Stomach (tissue), 19 donors: ENCODE measurements at places on chromosomes 7 and 10.

DNA sequence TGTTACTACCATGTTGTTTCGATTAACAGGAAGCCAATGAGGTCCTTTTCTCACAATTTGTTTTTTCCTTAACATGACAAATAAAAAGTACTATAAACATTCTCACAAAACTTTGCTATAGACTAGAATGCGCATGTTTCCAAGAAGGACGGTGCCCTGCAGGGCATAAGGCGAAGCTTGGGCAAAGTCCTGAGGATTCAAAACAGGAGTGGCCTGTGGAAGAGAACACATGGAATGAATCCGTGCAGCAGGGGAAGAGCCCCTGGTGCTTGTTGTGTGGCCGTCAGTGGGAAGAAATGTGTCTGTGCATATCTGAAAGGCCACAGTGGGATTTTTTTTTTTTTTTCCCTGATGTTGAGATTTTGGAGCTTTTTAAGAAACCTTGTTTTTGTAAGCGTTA, 67.6 kb downstream of the ITGA8 start:
- no peak overlapping the region for H3K27ac ChIP-seq
- H3K4me1 ChIP-seq: no peaks in the 10 kb centered on the region
- H3K27me3 ChIP-seq: no peaks in the 10 kb centered on the region
- no peak for DNase-seq

- no peaks in the 10 kb centered on the region for H3K27me3 ChIP-seq
- H3K4me3 ChIP-seq: no peak overlapping the region
- no peak overlapping the region for H3K27ac ChIP-seq
- H3K36me3 ChIP-seq: no peaks in the 10 kb centered on the region
These were observed 200.0 kb upstream of the BMPER start for GRCh38 chr7:33705333-33705833.

DNA sequence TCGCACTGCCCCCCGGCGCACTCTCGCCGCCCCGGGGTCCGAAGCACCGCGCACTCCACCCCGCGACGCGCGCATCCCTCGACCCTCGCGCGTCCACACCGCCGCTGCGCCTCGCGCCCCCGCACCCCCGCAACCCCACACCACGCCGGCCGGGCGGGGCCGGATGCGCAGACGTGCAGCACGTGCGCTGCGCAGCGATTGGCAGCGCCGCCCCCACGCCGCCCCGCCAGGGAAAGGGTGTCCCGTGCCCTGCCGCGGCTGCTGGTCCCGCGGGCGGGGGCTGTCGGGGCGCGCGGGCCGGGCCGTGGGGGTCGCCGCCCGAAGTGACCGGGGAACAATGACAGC, 53.7 kb upstream of the KDM7A start:
- H3K27me3 ChIP-seq: no peaks in the 10 kb centered on the region
- no peaks in the 10 kb centered on the region for H3K36me3 ChIP-seq
- H3K4me1 ChIP-seq: peaks cover 45% of the 10 kb centered on the region
- peak overlapping the region; percentile 53 for H3K4me3 ChIP-seq
- DNase-seq: peak; percentile 85

DNA sequence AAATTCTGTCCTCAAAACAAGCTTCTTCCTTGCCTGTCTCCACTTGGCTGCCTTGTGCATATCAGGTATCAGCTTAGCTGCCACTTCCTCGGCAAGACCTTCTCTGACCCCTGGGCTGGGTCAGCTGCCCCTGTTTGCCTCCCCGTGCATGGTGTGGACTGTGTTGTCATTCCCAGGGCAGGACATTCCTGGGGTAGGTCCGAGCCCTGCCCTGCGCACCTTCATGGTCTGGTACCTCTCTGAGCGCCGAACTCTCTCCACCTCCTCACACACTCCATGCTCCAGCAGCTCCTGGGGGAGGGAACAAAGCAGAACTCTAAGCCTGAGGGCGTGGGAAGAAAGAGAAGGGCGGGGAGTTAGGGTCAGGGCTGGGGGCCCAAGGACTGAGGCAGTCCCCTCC, 3.8 kb downstream of the POLM start:
- H3K27me3 ChIP-seq: no peaks in the 10 kb centered on the region
- H3K27ac ChIP-seq: no peak overlapping the region
- peaks cover 54% of the 10 kb centered on the region for H3K4me1 ChIP-seq
- no peak overlapping the region for H3K4me3 ChIP-seq
- no peak for DNase-seq

- H3K27me3 ChIP-seq: no peaks in the 10 kb centered on the region
- no peak overlapping the region for H3K27ac ChIP-seq
- DNase-seq: no peak
- H3K36me3 ChIP-seq: no peaks in the 10 kb centered on the region
These were observed 133.7 kb upstream of the CAV2 start for GRCh38 chr7:116365797-116366196.

- no peaks in the 10 kb centered on the region for H3K36me3 ChIP-seq
- H3K4me3 ChIP-seq: no peak overlapping the region
- peak overlapping the region; percentile 41 for H3K27ac ChIP-seq
These were observed 207.1 kb upstream of the NFE2L3 start for GRCh38 chr7:25944777-25945515.

DNA sequence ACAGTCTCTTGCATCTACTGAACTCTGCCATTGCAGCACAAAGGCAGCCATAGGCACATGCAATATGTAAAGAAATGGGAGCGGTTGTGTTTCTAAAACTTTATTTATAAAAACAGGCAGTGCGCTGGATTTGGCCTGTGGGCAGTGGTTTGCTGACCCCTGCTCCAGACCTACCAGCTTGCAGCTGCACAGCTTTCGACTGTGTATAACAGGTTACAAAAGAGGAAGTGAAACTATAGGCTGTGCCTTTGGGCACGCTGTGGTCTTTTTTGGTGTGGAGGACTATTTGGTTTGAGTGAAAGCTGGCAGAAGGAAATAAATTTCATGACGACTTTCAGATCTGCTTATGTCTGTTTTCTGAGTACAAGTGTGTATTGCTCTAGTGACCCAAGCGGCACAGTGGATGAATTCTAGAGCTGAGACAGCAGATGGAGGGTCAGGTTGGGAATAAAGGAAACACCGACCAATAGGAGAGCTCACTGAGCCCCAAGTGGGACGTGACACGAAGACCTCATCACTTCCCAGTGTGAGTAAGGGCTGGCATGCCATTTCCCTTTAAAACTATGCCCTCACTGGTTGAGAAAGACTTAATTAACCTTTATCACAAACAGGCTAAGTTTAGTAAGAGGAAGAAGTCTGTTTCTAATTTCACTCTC, 152.7 kb downstream of the ANK3 start:
- DNase-seq: peak; percentile 34
- H3K27me3 ChIP-seq: no peaks in the 10 kb centered on the region
- no peak overlapping the region for H3K4me3 ChIP-seq
- H3K36me3 ChIP-seq: no peaks in the 10 kb centered on the region

DNA sequence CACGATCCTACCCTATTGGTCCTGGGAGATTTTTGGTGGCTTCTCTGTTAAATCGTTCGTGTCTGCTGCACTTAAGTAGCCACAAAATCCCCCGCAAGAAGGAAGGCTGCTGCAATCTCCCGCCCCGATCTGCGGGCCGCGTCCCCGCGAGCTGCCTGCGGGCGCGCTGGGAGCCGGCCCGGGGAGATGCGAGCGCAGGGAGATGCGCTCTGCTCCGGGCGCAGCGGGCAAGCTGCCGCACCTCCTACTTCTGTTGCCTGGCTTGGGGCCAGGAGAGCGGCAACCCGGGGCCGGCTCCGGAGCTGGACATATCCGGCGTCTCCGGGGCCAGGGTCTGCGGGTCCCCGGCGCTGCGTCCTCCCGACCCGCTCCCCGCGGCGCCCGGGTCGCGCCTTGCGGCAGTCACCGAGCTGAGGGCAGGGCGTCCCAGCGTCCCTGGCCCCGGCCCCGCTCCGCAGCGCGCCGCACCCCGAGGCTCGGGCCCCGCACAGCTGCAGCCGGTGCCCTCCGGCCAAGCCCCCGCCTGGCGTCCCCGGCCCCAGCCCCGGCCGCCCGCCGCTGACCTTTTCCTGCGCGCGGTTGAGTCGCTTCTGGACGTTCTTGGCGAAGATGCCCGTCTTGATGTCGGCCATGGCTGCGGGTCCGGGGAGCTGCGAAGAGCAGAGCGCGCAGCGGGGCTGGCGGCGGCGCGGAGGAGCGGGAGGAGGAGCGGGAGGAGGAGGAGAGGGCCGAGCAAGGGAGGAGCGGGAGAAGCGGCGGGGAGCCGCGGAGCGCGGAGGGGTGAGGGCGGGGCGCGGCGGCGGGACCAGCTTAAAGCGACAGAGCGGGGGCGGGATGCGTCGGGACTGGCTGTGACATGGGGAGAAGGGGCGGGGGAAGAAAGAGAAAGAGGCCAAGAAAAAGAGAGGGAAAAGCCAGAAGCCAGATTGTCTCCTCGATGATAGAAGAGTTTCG, at the start of gene AMPH:
Gene AMPH (minus strand): TSS at position 654 of the 954 bp plus-strand sequence. CDS start 22 bp downstream, at position 632.
- H3K4me1 ChIP-seq: peaks cover 9% of the 10 kb centered on the region
- H3K27me3 ChIP-seq: peaks cover 45% of the 10 kb centered on the region
- peak; percentile 88 for DNase-seq
- no peaks in the 10 kb centered on the region for H3K36me3 ChIP-seq

DNA sequence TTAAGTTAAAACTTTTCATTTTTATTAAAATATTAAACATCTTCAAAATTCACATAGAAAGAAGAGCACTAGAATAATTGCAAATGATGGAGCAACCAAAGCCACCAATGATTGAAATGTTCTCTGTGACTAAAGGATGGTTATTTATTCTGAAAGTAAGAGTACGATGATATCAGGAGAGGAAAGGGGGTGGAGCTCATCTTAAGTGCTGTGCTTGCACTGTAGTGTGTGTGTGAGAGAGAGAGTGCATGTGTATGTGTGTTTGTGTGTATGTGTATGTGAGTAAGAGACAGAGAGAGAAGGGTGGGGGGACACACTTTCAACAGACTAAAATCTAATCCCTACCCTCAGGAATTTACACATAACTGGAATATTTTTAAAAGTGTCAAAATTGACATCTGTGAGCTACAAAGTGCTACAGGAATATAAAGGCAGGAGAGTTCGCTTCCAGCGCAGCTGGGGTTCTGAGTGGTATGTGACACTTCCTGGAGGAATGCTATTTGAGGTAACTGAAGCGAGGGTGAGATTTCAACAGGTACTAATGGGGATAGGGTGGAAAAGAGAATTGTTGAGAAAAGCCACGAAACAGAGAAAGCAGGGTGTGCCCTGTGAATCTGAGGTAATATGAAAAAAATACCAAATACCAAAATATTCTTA, 57.2 kb upstream of the SMNDC1 start:
- H3K27ac ChIP-seq: no peak overlapping the region
- peaks cover 9% of the 10 kb centered on the region for H3K4me1 ChIP-seq
- no peak overlapping the region for H3K4me3 ChIP-seq
- no peaks in the 10 kb centered on the region for H3K27me3 ChIP-seq
- no peak for DNase-seq
- H3K36me3 ChIP-seq: no peaks in the 10 kb centered on the region

DNA sequence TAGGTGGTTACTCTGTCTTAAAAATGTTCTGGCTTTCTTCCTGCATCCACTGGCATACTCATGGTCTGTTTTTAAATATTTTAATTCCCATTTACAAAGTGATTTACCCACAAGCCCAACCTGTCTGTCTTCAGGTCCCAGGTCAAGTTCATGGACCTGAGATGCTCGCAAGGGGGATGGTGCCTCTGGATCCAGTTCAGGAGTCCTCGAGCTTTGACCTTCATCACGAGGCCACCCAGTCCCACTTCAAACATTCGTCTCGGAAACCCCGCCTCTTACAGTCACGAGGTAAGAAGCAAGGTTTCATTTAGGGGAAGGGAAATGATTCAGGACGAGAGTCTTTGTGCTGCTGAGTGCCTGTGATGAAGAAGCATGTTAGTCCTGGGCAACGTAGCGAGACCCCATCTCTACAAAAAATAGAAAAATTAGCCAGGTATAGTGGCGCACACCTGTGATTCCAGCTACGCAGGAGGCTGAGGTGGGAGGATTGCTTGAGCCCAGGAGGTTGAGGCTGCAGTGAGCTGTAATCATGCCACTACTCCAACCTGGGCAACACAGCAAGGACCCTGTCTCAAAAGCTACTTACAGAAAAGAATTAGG, 8.7 kb downstream of the ZKSCAN1 start:
- peaks cover 46% of the 10 kb centered on the region for H3K4me1 ChIP-seq
- H3K4me3 ChIP-seq: peak overlapping the region; percentile 9
- H3K27ac ChIP-seq: peak overlapping the region; percentile 98
- peaks cover 40% of the 10 kb centered on the region for H3K36me3 ChIP-seq
- DNase-seq: no peak

DNA sequence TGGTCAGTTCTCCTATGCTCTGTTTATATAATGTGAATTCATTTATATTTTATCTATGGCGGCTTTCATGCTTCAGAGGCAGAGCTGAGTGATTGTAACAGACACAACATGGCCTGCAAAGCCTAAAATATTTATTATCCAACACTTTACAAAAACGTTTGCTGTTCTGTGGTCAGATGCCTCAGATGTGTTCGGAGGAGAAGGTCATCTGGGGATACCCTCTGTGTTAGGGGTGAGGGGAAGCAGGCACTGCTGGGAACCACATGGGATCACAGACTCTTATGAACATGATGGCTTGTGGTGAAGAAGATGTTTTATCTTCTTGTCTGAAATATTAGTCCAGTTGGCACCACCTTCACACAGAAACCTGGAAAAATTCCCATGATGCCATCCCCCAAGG, 203.4 kb downstream of the PHTF2 start:
- no peaks in the 10 kb centered on the region for H3K27me3 ChIP-seq
- H3K4me1 ChIP-seq: no peaks in the 10 kb centered on the region
- DNase-seq: no peak
- no peaks in the 10 kb centered on the region for H3K36me3 ChIP-seq
- H3K27ac ChIP-seq: no peak overlapping the region

DNA sequence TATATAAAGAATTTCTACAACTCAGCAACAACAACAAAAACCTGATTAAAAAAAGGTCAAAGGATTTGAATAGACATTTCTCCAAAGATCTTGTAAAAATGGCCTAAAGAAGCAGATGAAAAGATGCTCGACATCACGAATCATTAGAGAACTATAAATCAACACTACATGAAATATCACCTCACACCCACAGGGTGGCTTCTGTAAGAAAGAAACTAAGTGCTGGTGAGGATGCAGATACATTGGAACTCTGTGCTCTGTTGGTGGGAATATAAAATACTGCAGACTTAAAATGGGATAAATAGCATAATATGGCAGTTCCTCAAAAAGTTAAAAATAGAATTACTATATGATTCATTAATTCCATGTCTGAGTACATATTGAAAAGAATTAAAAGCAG, 38.3 kb upstream of the CDCA7L start:
- no peak for DNase-seq
- no peaks in the 10 kb centered on the region for H3K36me3 ChIP-seq
- H3K27me3 ChIP-seq: no peaks in the 10 kb centered on the region
- H3K27ac ChIP-seq: no peak overlapping the region
- H3K4me1 ChIP-seq: peaks cover 6% of the 10 kb centered on the region

- H3K27me3 ChIP-seq: no peaks in the 10 kb centered on the region
- no peak overlapping the region for H3K4me3 ChIP-seq
- no peak for DNase-seq
- H3K36me3 ChIP-seq: no peaks in the 10 kb centered on the region
These were observed 96.5 kb downstream of the BTRC start for GRCh38 chr10:101450277-101451080.
